Activated naive CD8-positive, alpha-beta T cell treated with anti-CD3 and anti-CD28 coated beads, Interleukin-2, amount 50 U/mL, for 24 hours (primary cell): ENCODE measurements at places on chromosomes 7 and 10.

GRCh38 chr10:6988654-6989053 lies 408.6 kb upstream of the PRKCQ start:
- peak; percentile 16 for DNase-seq

GRCh38 chr7:22990588-22990949 lies 23.4 kb downstream of the HYCC1 start:
- DNase-seq: no peak

- no peak for DNase-seq
These were observed 178.6 kb downstream of the EMX2 start for GRCh38 chr10:117720931-117721835.

DNA sequence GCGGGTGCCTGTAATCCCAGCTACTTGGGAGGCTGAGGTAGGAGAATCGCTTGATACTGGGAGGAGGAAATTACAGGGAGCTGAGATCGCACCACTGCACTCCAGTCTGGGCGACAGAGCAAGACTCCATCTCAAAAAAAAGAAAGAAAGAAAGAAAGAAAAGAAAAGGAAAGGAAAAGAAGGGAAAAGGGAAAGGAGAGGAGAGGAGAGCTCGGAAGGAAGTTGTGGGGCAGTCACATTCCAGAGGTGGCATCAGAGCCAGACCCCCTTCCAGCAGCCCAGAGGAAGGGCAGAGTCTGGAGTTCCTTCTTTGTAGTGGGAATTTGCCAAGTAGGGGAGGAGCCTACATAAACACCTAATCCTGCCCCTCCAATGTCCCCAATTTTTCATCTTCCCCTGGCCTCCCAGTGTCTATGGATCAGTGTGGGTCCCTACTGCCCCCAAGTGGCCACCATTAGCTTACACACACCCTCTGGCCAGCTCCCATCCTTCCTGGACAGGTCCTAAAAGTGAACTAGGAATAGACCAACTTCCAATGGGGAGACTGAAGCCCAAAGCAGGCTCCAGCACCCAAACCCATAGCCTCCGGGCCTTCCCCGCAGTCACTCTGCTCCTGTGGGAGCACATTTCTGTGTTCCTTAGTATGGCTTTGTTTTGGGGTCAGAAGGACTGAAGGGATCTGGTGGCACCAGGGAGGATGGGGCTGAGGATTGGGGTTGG lies 39.6 kb upstream of the HSPB1 start:
- DNase-seq: peak; percentile 51

DNA sequence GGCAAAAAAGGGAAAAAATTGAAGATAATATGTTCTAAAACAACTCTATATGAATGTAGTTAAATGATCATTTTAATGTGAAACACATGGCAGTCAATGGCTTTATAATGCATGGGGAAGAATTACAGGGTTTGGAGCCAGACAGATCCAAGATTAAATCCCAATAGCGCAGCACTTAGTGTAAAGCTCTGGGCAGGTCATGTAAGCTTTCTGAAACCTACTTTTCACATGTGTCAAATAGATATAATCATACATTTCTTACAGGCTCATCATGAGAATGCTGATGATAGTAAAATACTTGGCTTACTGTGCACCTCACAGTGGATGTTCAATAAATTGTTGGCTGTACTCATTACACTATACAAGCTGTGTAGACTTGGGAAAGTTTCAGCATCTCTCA lies 48.0 kb upstream of the ZNF365 start:
- DNase-seq: no peak

- DNase-seq: no peak
These were observed 210.7 kb upstream of the GNAI1 start for GRCh38 chr7:79923953-79924352.

DNA sequence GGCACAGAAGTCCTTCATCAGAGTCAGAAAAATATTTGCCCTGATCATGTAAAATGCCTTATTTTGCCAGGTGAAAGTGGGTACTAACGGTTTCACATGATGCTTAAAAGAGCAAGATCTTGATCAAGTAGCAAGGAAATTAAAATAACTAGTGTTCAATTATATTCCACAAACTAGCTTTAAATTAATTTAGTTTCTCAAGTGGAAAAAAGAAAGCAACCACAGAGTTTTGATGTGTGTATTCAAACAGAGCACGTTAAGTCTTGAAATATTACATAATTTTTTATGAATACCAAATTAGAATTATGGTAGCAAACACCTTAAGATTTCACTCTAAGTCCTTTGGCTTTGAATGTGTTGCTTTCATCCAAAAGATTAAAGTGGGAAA lies 47.3 kb downstream of the PIP4K2A start:
- no peak for DNase-seq

DNA sequence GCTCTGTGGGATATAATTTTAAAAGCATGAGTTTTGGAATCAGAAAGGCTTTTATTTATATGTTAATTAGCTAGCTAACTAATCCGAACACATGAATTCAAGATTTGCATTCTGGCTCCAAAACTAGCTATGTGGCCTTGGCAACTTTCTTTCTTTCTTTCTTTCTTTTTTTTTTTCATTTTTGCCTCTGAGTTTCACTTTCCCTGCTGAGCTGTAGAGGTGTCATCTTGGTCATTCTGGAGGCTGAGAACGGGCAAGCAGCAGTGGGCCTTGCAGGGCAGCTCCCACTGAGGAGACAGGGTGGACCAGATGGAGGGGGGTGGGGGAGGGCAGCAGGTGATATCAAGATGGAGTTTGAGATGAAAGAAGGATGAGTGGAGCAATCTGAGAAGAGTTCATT lies 24.8 kb upstream of the SFMBT2 start:
- no peak for DNase-seq

DNA sequence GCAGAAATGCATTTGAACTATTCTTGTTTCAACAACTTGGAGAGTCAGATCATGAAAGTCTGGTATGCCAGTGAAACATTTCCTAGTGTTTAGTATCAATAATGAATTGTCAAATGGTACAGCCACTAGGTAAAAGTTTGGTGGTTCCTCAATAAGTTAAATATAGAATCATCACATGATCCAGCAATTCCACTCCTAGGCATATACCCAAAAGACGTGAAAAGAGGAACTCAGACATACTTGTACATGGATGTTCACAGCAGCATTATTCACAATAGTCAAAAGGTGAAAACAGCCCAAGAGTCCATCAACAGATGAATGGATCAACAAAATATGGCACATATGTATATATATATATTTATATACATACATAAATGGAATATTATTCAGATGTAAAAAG lies 67.0 kb upstream of the HPS1 start:
- no peak for DNase-seq

- no peak for DNase-seq
These were observed 28.4 kb upstream of the C10orf71 start for GRCh38 chr10:49270565-49270964.

GRCh38 chr10:112565434-112566053 lies 118.5 kb downstream of the VTI1A start:
- peak; percentile 12 for DNase-seq

GRCh38 chr7:150973571-150974451 lies 4.3 kb downstream of the KCNH2 start:
- DNase-seq: no peak

GRCh38 chr10:15735763-15736162 lies 16.0 kb upstream of the ITGA8 start:
- no peak for DNase-seq

DNA sequence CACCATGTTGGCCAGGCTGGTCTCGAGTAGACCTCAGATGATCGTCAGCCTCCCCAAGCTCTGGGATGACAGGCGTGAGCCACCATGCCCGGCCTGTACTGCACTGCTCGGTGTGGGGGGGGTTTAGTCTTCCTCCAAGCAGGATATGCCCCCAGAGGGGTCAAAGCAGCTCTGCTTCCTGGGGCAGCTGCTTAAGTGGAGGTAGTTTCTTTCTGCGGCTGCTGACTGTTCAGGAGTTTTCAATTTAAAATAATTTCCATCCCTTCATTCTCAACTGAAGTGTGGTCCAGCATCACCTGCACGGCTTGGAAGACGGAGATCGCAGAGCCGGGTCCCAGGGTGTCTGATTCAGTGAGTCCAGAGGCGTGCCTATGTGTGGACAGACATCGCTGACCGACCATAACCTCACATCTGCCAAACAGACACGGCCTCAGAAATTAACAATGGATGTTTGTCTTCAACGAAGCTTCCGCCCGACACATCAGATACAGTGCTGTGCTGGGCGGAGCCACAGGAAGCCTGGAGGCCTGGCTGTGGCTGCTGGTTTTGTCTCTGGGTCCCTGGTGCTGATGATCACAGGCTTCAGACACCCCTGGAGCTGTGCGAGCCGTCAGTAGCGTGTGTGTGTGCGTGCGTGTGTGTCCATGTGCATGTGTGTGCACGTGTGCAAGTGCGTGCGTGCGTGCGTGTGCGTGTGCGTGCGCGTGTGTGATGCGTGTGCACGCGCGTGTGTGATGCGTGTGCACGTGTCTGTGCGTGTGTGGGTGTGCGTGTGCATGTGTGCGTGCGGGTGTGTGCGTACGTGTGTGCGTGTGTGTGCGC lies 226.5 kb upstream of the PITRM1 start:
- DNase-seq: no peak
